ENCODE measurements at places on chromosomes 4 and X.

DNA sequence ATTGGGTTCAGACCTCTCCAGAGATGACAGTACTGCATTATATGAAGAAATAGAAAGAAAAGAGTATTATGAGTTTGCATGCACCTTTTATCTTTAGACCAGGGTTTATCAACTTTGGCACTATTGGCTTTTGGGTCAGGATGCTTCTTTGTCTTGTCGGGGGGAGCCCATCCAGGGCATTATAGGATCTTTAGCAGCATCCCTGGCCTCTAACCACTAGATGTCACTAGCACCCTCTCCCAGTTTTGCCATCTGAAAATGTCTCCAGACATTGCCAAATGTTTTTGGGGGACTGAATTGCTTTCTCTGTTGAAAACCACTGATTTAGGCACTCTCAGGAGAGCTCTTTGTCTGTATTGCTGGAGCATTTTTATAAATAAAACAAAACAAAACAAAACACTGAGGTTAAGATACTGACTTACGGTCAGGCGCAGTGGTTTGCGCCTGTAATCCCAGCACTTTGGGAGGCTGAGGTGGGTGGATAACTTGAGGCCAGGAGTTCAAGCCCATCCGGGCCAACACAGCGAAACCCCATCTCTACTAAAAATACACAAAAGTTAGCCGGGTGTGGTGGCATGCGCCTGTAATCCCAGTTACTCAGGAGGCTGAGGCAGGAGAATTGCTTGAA lies 23.6 kb downstream of the CA5B start:
- peak; percentile 59 for DNase-seq

- DNase-seq: no peak
Measured at GRCh38 chr4:37567836-37568235, 118.3 kb downstream of the RELL1 start.

- DNase-seq: no peak
Measured at GRCh38 chr4:81802285-81802846, 330.7 kb upstream of the RASGEF1B start.

DNA sequence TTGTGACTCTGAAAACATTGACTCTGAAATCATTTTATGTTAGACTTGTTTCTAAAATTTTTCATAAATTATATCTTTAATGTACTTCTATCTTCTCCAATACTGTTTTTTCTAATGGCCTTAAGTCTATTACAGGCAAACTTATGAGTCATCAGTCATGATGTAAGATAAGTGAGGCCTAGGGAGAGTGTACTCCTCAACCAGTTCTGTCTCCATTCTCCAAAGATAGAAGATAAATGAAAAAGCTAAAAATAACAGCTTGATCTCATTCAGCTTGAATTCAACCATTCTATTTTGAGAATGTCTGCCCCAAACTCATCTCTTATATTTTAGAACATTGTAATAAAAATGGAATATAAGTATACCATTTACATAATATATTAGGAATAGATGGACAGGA lies 34.5 kb downstream of the STBD1 start:
- DNase-seq: no peak

DNA sequence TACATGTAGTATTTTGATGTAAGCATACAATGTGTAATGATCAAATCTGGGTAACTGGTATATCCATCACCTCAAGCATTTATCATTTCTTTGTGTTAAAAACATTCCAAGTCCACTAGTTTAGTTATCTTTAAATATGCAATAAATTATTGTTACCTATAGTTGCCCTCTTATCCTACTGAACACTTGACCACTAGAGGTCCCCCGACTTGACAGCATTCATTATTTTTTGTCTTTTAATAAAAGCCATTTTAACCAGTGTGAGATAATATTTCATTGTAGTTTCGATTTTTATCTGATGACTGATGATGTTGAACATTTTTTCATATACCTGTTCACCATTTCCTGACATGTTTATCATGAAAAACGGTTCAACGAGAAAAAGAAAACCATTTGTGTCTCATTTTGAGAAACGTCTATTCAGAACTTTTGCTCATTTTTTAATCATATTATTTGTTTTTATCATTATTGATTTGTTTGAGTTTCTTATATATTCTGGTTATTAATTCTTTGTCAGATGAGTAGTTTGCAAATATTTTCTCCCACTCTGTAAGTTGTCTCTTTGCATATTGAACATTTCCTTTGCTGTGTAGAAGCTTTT lies 199.0 kb upstream of the CXXC4 start:
- DNase-seq: no peak

DNA sequence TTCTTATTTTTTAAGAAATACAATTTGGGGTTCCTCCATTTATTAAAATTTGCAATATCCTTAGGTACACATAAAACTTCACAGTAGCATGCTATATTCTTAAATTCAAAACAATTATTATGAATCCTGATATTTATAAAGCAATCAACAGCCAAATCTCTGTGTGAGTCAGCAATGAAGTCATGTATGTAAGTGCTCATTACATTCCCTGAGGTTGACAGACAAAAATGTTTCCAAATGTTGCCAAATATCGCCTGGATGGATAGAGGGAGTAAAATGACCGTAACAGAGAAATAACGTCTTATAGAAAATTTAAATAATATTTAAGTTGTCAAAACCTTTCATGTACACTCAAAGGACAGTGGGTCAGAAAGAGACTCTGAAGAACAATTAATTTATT lies 220.0 kb downstream of the PCDH18 start:
- no peak for DNase-seq

- no peak for DNase-seq
Measured at GRCh38 chr4:112898357-112899141, 150.9 kb upstream of the ANK2 start.

GRCh38 chrX:8673201-8673600 lies 58.7 kb downstream of the ANOS1 start:
- DNase-seq: peak; percentile 5

DNA sequence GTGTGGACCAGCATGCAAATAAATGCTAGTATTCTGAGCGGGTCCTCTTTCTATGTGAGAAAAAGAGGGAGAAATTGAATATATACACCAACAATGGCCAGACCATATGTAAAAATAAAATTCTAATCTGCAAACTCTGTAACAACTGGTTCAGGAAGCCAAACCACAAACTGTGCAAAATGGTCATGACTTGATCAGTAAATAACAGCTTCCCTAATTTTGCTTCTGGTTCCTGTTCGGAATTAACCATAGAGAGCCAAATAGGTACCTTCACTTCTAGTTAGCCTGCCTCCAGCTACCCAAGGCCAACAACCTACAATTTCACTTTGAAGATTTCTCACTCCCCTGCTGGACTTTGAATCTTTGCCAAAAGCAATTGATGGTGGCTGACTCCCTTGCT lies 1313.2 kb downstream of the ADGRL3 start:
- no peak for DNase-seq

GRCh38 chr4:107255596-107255995 lies 219.5 kb upstream of the DKK2 start:
- DNase-seq: no peak

DNA sequence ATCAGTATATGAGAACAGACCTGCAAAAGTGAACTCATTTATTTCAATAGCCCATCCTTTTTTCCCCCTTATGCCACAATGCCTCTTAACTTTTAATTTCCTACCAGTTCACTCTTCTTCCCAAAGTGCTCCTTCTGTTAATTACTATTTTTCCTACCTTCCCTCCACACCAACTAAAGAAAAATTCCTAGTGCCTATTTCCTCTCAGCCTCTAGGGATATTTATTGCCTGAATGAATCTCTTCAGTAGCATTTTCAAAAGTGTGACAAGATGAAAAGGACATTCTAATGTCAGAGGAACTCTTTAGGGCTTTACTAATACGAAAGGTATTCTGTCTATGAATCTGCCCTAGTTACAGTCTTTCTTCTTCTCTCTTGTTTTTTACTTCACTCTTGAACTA lies 181.1 kb upstream of the SPRY1 start:
- no peak for DNase-seq

GRCh38 chr4:188682321-188682720 lies 543.1 kb downstream of the TRIML1 start:
- no peak for DNase-seq

DNA sequence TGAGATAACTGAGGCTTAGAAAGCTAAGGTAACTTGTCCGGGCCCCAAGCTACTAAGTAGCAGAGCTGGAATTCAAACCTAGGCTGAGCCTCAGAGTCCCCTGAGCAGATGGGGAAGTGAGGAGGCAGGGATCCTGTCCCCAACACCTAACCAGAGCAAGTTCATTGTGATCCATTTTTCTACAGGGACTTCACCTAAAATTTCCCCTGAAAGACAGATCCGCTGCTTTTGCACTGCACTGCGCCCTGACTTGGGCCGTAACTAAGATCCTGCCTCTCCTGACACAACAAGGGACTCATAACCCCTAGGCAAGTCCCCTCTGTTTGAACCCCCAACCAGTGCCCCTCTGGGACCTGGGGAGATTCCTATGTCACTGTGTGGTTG lies 25.6 kb upstream of the MTM1 start:
- DNase-seq: no peak

Measured in pons (tissue), 1 donor.